ENCODE measurements at places on chromosomes 3 and 15. TPM values are rescaled to one million over a fixed set of nuclear protein-coding genes. Genes with fewer than 3 reads are reported as not detected.

- no peak for DNase-seq
These were observed 57.7 kb downstream of the DNAJB8 start for GRCh38 chr3:128408693-128409623.

The SYNM gene
- total RNA-seq: 0.12 TPM

DNA sequence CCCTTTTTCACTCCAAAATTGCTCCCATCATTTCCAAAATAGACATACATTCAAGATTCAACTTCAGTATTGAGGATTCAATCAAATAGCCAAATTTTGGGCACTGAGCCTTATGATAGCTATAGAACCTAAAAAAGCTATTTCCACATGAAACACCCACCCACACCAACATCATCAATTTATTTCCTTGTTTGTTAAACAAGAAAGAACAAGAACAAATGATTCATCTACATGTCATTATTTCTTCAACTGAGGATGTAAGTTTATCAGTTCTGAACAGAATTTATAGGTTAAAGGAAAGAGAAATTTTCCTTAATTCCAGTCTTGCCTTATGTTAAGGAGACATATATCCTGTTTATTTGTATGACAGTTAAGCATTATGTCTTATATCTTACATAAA, 32.2 kb downstream of the DPPA2 start:
- DNase-seq: no peak

GRCh38 chr15:57541805-57542504, 49.7 kb upstream of the MYZAP start:
- DNase-seq: peak; percentile 37
